ENCODE measurements at places on chromosomes 1 and 21.

DNA sequence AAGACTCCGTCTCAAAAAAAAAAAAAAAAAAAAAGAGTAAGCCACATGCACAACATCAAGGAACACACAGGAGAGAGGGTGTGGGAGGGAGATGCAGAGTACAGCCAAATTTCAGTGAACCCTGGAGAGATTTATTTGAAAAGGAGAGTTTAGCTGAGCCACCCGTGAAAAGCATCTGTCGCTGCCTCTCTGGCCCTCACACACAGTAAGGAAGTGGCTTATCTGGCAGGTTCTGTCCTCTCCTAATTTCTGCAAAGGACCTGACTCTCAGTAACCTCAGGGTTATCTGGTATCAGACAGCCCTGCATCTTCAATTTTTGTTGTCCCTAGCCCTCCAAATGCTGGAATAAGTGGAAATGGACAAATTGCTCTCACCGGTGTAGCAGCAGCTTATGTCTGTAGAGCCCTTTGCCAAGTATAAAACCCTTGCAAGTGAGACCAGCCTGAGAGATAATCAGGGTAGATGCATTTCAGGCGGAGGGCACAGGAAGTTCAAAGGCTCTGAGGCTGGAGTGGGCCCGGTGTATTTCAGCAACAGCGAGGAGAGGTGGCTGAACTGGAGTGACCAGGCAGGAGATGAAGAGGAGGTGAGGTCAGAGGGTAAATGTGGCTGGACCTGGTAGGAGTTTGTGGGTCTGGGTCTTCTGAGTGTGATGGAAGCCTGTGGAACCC lies 16.7 kb upstream of the IL10RB start:
- DNase-seq = no peak

DNA sequence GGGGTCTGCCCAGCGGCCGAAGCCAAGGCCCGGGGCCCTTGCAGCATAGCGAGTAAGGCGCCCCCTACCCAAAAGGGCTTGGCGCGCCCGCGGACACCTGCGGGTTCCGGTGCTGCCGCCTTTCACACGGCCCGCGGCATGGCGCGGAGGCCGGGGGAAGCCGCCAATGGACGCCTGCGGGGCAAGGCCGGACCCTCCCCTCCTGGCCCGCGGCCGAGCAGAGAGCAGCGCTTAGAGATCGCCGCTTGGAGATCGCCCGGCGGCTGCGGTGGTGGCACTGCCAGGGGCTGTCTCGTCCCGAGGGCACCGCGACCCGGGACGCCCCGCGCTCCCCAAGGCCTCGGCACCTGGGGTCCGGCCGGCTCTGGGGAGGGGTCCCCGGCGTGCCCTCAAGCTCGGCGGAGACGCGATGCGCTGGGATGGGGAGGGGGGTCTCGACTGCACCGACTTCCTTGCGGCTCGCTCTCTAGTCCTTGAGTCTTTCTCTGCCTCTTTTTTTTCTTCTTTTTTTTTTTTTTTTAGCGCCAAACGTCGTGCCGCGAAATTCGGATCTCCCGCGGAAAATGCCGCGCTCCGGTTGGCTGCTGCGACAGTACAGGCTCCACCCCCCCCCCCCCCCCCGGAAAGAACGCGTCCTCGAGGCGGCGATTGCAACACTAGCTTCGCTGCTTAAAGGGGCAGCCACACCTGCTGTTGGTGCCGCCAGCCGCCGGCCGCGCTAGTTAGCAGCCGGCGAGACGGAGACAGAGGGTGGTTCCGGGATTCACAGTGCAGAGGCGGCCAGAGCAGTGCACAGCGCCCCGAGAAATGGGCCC lies at the start of gene E2F2:
Gene E2F2 (minus strand): TSS at position 487 of the 815 bp plus-strand sequence. CDS start 440 bp downstream, at position 47.
- peak; percentile 70 for DNase-seq

- no peak for DNase-seq
Observed at GRCh38 chr1:52216907-52217458, 75.1 kb downstream of the ZFYVE9 start.

- no peak for DNase-seq
Observed at GRCh38 chr1:10736634-10737586, 59.5 kb downstream of the CASZ1 start.

- DNase-seq = no peak
Observed at GRCh38 chr21:25560271-25560685, 47.0 kb downstream of the MRPL39 start.

- DNase-seq = no peak
Observed at GRCh38 chr1:169113613-169114119, 7.2 kb downstream of the ATP1B1 start.

DNA sequence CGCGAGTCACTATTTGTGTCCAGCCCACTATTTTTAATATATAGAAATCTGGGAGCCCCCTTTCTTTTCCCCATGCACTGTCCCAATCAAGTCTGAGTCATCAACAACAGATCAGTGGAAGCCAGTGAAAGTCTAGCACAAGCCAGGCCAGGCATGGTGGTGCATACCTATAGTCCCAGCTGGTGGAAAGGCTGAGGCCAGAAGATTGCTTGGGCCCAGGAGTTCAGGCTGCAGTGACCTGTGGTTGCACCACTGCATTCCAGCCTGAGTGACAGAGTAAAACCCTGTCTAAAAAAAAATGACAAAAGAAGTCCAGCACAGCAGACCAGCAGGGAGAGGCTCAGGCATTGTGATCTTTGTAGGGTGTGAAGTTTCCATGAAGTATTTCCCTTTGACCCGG lies 9.0 kb upstream of the RPL5 start:
- no peak for DNase-seq

DNA sequence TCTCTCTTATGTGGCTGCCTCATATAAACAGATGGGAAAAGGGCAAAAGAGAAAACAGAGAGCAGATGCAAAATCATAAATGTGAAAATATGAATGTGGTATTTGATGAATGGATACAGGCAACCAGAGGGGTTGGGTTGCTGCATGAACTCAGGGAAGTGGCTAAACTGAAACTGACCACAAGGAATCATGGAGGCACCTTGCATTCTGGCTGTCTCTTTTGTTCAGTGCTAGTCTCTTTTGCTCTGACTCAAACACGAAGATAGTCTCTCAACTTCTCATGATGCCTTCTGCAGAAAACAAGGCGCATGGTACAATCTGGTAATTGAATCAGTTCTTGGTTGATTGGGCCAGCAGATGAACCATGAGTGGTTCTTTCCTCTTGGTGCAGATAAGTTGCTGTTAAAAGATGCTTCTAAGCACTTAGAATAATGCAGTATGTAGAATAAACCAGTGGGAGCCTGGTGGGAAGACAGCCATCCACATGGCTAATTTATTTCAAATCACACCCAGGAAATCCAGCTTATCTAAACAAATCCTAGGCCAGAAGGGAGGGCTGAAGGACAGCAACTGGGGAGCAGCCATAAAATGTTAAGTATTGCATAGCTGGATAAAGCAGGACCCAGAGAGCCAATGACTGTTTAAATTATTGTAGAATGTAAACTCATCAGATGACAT lies 64.2 kb downstream of the HLX start:
- DNase-seq = no peak

GRCh38 chr1:1806890-1807289 lies 28.6 kb upstream of the NADK start:
- no peak for DNase-seq

DNA sequence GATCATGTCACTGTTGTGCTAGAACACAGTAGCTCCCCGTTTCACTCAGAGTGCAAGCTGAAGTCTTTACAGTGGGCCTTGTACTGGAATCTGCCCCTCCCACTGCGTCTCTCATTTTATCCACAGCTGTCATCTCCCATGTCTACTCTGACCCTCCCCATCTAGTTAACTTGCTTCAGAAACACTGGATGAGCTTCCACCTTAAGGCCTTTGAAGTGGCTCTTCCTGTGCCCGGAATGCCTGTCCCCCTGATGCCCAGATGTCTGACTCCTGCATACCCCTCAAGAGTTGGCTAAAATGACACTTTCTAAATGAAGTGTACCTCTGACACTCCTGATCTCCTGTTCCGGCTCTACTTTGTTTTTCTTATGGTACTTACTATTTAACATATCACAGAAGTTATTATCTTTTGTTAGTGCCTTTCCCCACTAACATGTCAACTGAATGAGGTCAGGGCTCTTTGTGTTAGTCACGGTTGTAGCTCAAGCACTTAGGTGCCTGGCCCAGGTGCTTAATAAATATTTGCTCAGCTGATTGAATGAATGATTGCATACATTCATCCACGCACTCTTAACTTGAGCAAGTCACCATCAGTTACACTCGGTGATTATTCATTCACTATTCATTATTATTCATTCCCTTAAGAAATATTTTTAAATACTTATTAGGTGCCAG lies 13.3 kb downstream of the ARV1 start:
- no peak for DNase-seq

DNA sequence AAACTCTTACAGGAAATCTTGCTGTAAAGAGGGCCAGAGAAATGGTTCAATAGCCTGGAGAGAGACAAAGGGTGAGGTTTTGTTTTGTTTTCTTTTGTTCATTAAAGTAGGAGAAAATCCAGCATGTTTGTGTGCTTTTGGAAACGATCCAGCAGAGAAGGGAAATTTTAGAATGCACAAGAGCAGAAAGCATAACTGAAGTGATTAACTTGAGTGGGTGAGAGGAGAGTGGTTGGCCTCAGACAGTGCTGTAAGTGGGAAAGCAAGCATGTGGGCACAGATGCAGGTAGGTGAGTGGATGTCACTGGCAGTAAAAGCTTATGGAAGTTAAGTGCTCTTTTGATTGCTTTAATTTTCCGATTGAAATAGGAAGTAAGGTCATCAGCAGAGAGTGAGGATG lies 50.2 kb downstream of the EEIG2 start:
- no peak for DNase-seq

- DNase-seq = no peak
Observed at GRCh38 chr1:42552636-42553035, 89.5 kb downstream of the CCDC30 start.

DNA sequence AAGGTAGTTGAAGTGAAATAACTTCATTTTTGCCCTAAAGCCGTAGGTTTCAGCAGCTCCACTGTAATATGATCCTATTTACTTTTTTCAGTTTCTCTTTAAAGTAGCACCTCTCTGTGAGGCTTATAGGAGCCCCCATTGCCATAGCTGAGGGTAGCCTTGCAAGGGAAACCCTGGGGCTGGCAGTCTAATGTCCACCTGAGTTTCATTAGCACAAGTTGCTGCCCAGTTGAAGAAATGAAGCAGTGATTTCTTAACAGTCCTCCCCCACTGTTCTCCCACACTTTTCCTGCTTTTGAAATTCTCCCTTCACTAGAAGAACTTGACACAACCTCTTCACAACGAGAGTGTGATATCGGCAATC lies 1.5 kb downstream of the HMCN1 start:
- DNase-seq = no peak

- no peak for DNase-seq
Observed at GRCh38 chr1:64980745-64981600, 14.6 kb upstream of the JAK1 start.

GRCh38 chr1:60865166-60865565 lies 217.2 kb upstream of the NFIA start:
- DNase-seq = no peak

DNA sequence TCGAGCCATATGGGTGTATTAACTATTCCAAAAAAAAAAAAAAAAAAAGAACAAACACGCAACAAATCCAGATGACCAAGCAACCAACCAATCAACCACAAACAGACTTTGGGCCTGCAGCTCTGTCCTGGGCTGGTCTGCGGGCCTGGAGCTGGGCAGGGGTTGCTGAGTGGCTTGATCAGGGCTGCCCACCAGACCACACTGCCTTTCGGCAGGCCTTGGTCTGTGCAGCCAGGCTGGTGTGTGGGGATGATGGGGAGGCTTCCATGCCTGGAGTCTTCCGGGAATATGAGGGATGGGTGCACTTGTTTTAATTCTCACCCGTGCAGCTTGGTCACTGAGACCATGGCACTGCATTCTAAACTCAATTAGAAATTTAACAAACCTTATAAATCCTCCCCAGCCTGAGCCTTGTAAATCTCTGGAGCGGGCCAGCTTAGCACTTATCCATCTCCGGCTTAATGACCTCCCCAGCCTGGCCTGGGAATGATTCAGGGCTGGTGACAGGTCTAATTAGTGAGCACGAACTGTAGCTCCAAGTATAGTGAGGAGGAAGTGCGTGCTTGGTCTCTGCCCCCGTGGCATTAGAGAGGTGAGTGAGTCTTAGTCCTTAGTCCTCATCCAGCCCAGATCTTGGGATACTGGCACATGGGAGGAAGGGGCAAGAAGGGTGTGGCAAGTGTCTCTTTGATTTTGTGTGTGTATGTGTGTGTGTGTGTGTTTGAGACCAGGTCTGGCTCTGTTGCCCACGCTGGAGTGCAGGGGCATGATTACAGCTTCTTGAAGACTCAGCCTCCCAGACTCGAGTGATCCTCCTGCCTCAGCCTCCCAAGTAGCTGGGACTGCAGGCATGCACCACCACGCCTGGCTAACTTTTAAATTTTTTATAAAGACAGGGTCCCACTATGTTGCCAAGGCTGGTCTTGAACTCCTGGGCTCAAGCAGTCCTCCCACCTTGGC lies 74.6 kb upstream of the CSF3R start:
- DNase-seq = no peak

- DNase-seq = no peak
Observed at GRCh38 chr1:54323324-54323739, 82.9 kb downstream of the SSBP3 start.

- no peak for DNase-seq
Observed at GRCh38 chr21:29092102-29092959, 18.9 kb upstream of the CCT8 start.

GRCh38 chr1:101435831-101436511 lies 199.2 kb downstream of the S1PR1 start:
- DNase-seq = no peak

GRCh38 chr1:236301958-236302335 lies 20.2 kb upstream of the ERO1B start:
- DNase-seq = no peak

DNA sequence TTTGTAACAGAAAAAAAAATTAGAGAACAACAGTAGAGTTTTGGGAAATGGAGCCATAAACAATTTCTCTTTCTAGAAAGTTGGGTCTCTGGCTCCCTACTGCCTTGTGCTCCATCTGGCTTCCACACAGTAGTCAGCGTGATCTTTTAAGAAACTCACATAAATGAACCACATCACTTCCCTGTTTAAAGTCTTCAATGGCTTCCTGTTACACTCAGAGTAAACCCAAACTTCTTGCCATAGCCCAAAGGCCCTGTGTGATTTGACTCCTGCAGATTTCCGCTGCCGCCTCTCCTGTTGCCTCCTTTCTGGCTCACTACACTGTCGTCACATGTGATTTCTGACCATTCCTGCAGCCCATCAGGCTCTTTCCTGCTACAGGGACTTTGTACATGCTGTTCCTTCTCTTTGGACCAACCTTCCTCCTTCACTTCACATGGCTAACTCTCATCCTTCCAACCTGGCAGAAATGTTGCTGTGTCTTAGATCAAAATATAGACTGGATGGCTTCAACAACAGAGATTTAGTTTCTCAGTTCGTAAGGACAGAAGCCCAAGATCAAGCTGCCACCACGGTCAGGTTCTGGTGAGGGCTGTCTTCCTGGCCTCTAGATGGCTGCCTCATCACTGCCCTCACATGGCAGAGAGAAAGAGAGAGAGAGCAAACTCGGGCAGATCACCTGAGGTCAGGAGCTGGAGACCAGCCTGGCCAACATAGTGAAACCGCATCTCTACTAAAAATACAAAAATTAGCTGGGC lies 34.0 kb downstream of the OPRD1 start:
- DNase-seq = no peak

GRCh38 chr1:4174291-4175200 lies 274.5 kb upstream of the C1orf174 start:
- DNase-seq = no peak

All from activated gamma-delta T cell treated with anti-CD3 and anti-CD28 coated beads, Interleukin-2, amount 50 U/mL, for 16 hours (primary cell).